Renal pelvis (tissue), 12 donors: ENCODE measurements at places on chromosomes 2 and 18.
A peak's percentile ranks its signal among the peaks of the same experiment; 100 is the strongest.

DNA sequence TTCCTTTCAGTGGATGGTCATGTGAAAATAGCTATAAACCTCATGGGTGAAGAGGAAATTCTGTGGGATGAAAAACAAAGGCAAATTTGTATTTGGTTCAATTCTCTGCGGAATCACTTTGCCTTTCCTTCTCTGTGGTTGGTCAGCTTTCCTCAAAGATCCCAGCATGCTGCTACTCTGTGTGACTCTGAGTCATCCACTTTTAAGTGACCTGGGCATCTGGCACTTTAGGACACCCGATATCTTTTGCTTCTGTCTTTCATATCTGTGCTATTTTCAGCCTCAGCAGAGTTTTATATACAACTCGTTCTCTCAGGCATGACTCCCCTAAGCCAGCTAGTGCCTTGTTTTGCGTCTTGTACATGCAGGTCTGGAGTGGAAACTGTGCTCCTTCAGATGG lies 217.0 kb upstream of the PIEZO2 start:
- no peak for DNase-seq

- DNase-seq = peak; percentile 3
Observed at GRCh38 chr2:6692819-6693218, 172.9 kb downstream of the CMPK2 start.

DNA sequence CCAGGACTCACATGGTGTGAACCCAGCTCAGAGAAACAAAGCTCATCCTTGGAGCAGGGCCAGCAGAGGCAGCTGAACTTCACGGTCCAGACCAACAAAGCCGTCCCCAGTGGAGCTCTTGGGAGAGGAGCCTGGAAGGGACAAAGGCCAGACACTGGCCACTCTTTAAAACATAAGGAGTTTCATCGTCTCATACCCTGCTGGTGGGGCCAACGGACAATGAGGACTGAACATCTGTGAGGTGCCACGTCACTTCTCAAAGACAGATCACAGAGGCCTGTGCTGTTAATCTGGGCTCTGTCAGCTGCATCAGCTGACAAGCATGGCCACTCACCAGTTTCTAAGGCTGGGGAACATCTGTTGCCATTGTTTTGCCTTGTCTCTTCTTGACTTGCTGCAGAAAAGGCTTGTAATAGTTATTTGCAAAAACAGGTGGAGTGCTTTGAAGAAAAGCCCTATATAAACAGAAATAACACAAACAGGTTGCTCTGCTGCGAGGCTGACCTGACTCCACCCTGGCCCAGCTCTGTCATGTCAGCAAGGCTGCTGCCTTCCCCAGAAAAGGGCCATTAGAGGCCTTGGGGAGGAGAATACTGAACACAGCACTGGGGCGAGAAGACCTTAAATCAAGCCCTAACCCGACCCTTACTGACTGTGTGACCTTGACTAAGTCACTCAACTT lies 68.1 kb upstream of the DAPL1 start:
- no peak for DNase-seq

DNA sequence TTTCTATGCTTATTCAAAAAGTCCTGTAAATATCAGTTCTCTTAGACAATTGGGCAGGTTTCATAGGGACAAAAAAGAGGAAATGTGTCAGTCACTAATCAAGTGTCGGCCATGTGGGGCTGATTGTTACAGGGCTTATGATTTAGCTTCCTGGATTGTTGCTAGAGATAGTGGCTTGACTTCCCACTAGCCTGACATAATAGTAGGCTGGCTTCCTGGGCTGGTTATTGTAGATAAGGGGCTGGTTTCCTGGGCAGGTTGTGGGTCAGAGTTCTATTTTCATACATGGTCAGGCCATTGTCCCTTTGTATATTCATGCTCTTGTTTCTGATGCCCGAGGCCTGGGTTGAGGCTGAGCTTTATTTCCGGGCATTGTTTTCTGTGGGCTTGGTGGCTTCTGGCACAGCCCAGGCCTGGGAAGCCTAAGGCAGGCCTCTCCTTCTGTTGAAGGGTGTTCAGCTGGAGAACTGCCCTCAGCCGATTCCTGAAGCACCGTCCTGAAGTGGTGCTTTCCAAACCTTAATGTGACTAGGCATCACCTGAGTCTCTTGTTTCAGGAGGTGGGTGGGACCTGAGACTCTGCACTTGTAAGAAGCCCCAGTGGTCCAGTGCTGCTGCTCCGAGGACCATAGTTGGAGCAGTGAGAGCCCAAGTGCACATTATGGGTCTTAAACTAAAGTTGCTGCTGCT lies 37.0 kb downstream of the CD8B2 start:
- no peak for DNase-seq

- DNase-seq = no peak
Observed at GRCh38 chr2:41475959-41476358, 571.9 kb upstream of the PKDCC start.

GRCh38 chr18:49858309-49859020 lies 45.1 kb upstream of the ACAA2 start:
- DNase-seq = peak; percentile 71

- DNase-seq = no peak
Observed at GRCh38 chr18:55501579-55501978, 86.4 kb downstream of the TCF4 start.

DNA sequence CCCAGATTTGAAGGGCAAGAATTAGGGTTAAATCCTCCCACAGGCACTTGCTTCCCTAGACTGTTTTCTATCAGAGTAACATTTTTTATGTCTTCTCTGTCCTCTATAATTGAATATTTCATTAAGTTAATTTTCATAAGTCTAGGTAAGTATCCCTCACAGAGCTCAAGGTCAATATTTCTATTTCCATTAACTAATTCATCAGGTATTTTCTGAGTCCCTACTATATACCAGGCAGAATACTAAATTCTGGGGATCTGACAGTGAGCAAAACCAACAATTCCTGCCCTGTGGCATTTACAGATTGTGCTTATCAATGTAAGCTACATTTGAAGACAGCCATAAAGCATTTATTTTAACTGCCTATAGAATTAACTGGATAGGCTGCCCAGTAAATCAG lies 86.4 kb upstream of the RBBP8 start:
- no peak for DNase-seq

GRCh38 chr18:3040881-3041280 lies 27.9 kb upstream of the LPIN2 start:
- no peak for DNase-seq
